ENCODE measurements at places on chromosomes 6 and 20.
A peak's percentile ranks its signal among the peaks of the same experiment; 100 is the strongest.

GRCh38 chr20:50395251-50395729 is 114.9 kb upstream of the PTPN1 start:
- DNase-seq = no peak

DNA sequence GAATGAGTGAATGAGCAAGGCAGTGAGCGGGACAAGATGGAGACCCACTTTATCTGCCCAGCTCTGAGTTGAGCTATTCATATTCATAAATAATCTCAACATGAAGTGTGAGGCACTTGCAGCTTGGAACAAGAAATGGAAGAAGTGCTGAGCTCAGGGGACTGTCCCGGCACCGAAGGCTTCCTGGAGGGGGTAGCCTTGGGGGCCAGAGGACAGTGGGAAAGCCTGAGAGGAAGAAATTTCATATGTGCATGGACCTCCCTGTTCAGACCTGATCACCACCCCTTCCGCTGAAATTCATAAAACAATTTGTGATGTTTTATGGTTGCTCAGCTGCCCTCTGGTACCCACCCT is 103.2 kb downstream of the TOX2 start:
- no peak for DNase-seq

DNA sequence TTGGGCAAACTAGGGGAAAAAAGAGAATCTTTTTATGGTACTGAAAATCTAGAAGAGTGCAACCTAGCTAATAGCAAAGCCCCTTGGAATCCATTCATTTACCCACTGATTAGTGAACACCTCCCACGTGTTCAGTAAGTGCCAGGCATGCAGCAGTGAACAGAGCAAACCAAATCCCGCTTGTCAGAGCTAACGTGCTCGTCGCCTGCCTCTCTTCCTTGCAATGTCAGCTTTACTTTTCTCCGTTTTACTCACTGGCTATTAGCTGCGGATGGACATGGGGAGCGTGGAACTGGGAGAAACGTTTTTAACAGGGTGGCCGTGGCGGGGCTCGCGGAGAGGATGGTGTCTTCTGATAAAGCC is 120.4 kb downstream of the SYNDIG1 start:
- DNase-seq = no peak

DNA sequence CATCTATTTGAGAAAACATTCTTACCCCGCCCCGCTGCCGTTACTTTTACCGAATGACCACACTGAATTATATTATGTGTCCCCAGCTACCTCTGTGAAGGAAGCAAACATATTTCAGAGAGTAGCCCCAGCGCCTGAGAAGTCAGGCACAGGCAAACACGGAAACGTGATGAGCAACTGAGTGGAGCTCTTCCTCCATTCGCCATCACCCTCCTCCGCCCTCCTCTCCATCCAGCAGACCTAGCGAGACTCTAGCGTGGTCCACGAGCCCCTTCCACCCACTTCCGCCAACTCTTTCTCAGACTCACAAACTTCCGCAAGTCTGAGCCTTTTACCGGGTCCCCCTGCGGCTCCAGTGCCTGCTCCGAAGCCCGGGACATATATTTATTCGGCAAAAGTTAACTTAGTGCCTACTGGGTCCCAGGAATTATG is 582 bp downstream of the SNRPB start:
- DNase-seq = peak; percentile 7

GRCh38 chr6:10259671-10260070 is 155.2 kb downstream of the TFAP2A start:
- DNase-seq = no peak

DNA sequence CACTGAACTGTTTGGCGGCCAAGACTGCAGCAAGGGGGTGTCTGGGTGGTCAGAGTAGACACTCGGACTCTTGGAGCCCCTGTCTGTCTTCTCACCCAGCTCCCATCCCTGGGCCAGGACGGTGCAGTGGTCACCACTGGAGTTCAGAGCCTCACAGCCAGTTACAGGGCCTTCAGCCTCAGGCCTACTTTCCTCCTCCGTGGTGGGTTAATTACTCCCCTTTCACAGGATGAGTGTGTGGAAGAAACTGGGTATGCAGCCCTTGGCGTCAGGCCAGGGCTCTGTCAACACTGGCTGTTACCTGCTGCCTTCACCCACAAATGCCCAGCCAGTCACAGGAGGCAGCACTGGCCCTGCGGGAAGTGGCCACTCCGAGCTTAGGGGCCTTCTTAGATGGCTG is 1.8 kb upstream of the YTHDF1 start:
- no peak for DNase-seq

GRCh38 chr20:38165089-38165965 is at the start of gene TGM2:
Gene TGM2, minus strand, starts transcription at chr20:38165270. Its CDS starts 72 bp downstream, at chr20:38165198.
- no peak for DNase-seq

GRCh38 chr6:113829696-113830045 is 27.5 kb upstream of the MARCKS start:
- no peak for DNase-seq

DNA sequence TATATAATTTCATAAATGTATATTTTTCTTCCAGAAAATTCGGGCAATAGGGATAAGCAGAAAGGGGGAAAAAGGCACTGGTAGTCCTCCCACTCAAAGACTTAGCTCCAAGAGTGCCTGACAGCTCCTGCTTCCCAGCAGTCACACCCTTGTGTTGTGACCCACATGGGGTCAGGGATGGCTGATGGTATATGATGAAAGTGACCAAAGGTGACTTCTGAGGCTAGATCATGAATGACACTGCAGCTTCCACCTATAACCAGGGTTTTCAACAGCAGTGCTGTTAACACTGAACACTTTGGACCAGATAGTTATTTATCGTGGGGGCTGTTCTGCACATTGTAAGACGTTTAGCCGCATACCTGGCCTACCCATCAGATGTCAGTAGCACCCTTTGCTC is 22.3 kb downstream of the FAM50B start:
- DNase-seq = no peak

DNA sequence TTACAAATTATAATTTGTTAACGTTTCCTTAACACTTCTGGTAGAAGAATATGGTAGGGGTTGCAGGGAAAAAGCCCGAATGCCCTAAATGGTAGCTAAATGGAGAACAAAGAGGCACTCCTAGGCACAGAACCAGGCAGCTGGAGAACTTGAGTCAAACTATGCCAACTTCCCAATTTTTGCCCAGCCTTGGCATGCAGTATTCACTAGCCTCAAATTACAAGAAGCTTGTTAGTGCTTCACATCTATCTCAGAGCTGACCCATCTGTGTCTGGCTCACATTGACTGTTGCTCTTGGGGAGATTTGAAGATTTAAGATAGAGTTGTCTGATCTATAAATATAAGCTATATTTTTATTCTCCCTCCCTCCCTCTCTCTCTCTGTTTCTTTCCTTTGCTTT is 19.4 kb upstream of the LRFN2 start:
- no peak for DNase-seq

GRCh38 chr6:138421608-138422007 is 17.6 kb downstream of the HEBP2 start:
- DNase-seq = no peak

GRCh38 chr6:52994839-52995088 is 320 bp downstream of the GSTA4 start:
- DNase-seq = no peak

DNA sequence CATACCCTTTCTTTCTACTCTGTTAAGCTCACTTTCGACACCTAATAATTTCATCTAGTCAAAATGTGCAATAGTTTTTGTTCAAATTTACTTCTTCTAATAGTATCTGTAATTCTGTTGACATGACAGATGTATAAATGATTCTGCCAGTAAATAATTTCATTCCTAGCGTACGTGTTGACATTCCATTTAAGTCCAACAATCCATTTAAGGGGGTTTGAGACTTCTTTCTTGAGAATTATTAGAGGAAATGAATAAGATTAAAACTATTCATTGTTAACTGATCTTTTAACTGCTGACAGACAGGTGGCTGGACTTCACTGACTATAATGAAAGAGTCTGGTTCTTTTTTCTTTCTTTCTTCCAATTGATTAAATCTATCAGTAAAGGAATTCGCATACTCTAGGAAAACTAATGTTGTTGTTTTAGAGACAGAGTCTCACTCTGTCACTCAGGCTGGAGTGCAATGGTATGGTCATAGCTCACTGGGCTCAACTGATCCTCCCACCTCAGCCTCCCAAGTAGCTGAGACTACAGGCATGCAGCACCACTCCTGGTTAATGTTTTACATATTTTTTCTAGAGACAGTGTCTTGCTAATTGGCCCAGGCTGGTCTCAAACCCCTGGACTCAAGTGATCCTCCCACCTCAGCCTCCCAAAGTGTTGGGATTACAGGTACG is 55.9 kb downstream of the MAP3K5 start:
- DNase-seq = no peak

GRCh38 chr6:50442531-50443040 is 270.7 kb upstream of the TFAP2D start:
- no peak for DNase-seq

GRCh38 chr6:141580131-141580530 is 552.6 kb upstream of the GJE1 start:
- DNase-seq = no peak

GRCh38 chr20:64011366-64011779 is 24.6 kb upstream of the C20orf204 start:
- no peak for DNase-seq

- no peak for DNase-seq
These were observed 47.0 kb upstream of the EEF1E1 start for GRCh38 chr6:8149350-8149749.

DNA sequence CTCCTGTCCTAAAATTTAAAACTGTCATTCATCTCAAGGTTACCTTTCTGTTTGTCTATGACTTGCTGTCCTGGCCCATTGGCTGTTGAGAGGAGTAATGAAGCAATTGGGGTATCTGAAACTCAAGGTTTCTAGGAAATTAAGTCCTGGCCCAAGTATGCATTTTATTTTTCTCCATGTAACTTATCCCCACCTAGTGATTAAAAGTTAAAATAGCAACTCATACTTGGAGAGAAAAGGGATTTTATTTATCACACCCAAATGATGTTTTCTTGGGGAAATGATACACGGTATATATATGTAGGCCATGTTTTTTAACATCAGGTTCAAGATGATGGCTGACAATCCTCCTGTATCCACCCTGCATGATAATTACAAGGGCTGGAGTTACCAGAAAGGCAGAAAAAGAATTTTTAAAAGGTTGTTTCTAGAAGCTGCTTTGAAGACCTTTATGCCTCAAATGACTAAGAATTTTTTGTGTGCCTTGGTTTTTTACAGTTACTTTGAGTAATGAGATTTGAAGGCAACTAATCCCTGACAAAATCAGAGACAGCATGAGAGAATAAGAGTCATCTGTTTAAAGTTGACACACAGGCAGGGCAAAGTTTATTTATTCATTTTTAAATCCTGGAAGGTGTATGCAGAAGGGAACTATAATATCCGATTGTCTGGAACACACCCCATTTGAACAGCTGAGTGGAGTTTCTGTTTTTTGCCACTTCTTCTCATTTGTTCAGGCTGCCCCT is 28.9 kb upstream of the C6orf58 start:
- DNase-seq = no peak

- DNase-seq = no peak
These were observed 114.1 kb downstream of the IYD start for GRCh38 chr6:150482883-150483409.

- no peak for DNase-seq
These were observed 75.8 kb upstream of the AFDN start for GRCh38 chr6:167750956-167751358.

GRCh38 chr20:13425381-13426135 is 204.5 kb downstream of the ISM1 start:
- DNase-seq = no peak

GRCh38 chr20:57251344-57251743 is 15.1 kb downstream of the BMP7 start:
- no peak for DNase-seq

DNA sequence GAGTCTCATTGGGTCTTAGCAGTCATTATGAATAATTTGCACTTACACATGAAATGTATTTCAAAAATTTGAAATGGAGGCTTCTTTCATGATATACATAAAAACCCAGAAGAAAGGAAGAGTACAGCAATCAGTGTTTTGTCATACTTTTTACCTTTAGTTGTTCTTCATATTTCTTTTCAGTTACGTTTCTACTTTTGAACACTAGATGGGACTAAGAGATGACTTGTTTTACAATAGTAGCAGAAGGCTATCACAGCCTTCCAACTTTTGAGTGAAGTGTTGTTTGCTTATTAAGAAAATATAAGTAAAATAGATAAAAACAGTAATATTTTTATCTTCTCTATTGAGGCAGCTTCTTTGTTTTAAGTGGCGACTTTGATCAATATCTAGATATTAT is 58.1 kb downstream of the L3MBTL3 start:
- DNase-seq = no peak

DNA sequence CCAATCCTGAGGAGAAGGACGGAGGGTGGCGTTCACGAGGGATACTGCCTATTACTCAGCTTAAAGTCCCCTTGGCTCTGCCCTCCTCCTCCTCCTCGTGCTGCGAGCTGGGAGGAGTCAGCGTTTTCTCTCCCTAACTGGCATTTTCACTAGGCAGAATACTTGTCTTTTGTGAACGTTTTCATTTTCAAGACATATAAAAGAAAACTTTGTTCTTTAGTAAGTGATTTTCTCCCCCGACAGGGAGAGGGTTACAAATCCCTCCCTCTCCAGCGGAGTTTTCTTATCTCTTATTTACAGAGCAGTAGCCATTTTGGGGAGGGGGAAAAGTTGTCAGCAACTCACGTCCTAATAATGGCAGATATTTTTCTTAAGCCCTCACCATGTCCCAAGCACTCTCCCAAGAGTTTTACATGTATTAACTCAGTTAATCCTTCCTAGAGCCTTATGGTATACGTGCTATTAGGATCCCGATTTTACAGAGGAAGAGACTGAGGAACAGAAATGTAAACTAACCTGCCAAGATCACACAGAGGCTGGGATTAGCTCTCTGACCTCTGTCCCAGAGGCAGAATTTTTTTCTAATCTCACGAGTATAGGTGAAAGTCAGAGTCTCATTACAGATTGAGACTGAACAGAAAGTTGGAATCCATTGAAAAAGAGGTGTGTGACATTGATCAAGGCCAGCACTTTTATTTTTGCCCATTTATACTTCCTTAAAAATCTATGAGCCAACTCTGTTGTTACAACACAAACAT is 30.0 kb upstream of the ZNF217 start:
- no peak for DNase-seq

GRCh38 chr6:143127941-143128680 is 67.4 kb downstream of the AIG1 start:
- DNase-seq = no peak

DNA sequence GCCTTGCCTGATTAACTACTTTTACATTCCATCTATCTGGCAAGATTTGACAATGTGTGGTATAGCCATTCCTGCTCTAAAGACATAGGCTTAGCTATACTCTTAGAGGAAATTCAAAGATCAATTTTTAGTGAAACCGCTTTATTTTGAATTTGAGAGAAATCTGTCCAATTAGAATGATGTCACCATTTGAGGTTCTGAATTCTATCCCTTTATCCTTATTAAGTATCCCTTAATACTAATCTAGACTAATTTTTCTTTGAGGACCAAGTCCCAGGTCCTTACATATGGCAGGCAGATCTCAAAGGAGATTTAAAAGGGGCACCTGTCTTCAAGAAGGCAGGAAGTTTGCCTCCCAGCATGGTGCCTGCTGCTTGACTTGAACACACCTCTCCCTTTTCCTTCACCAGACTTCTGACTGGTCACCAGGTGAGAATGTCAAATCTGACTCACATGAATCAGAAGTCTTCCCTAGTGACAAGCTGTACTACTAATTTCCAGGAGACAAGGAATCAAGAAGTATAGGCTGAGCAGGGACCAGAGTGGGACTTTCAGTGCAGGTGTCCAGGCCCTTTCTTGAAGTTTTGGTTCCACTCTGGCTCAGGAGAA is 15.0 kb upstream of the MRAP2 start:
- no peak for DNase-seq

- no peak for DNase-seq
These were observed 48.1 kb upstream of the GCLC start for GRCh38 chr6:53593001-53593488.

GRCh38 chr6:150999576-150999975 is 134.1 kb downstream of the MTHFD1L start:
- no peak for DNase-seq
